Left ventricle myocardium superior (tissue), 1 donor: ENCODE measurements at places on chromosomes 4 and X. TPM values are rescaled to one million over a fixed set of nuclear protein-coding genes. Genes with fewer than 3 reads are reported as not detected.

TMEM271 gene
- total RNA-seq: not detected

NXF2 gene
- not detected for total RNA-seq

CFAP99 gene
- not detected for total RNA-seq

TBC1D19 gene
- 6.5 TPM for total RNA-seq

SSX2B gene
- total RNA-seq: not detected

DNA sequence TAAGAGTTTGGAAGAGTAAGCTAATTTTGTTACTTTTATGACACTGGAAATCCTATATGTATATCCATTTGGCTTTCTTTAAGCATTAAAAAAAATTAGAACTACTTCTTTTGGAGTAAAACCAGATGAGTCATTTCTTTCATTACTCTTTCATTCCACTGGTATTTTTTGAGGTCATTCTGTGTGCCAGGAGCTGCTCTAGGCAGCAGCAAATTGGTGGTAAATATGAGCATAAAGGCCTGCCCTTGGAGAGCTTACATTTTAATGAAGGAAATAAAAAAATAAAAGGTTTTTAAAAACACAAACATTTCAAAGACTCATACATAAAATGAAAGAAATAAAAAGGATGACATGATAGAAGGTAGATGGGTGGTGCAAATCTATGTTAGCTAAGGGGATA lies 37.4 kb downstream of the MID1 start:
- DNase-seq: no peak

DNA sequence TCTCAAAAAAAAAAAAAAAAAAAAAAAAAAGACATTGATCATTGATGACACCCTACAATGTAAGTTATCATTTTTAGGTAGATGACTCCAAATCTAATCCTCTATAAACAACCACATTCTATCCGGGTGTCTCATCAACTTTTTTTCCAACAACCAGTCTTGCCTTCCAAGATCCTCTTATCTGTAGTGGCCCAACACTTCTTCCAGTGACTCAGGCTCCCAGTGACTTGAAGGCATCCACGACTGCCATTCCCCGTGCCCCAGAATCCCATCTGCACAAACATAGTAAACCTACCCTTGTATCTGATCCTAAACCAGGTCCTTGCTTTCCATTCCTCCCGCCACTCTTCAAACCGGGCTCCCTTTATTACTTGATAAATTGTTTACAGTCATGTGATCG lies 15.6 kb upstream of the TSPAN5 start:
- DNase-seq: no peak

DNA sequence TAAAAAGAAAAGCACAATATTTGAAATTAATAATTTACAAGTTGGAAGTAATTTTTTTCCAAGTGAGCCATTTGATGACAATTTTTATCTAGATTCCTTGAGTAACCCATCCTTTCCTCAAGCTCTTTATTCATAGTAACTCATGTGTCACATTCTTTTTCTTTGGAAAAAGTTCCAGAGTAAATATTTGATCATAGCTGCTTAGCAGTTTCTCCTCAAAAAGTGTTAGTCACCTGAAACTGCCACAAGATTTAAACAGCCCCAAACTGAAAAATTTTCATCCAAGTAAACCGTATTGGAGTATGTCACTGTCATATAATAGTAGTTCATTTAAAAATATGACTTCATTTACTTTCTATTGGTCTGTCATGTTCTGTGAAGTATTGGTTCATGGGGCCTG lies 94.6 kb upstream of the CASK start:
- DNase-seq: no peak

- no peak for DNase-seq
Measured at GRCh38 chrX:31038575-31039326, 33.1 kb downstream of the FTHL17 start.

GRCh38 chr4:100422894-100423293 lies 94.9 kb downstream of the EMCN start:
- no peak for DNase-seq

DNA sequence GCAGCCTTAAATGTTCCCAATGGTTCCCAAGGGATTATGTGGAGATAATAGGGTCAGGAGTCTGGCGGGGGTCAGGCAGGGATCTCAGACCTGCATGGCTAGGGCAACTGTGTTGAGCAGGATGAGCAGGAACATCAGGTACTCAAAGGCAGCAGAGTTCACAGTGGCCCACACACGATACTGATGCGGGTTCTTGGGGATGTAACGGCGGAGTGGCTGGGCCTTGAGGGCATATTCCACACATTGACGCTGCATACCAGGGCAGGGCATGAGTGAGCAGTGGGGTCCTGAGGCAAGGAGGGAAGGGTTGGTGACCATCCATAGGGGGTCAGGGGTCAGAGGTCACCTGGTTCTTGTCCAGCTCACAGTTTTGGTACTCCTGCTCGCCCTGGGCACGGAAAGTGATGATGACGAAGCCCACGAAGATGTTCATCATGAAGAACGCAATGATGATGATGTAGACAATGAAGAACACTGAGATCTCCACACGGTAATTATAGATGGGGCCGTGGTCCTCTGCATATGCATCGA lies 15.1 kb upstream of the SYP start:
- DNase-seq: no peak

- no peak for DNase-seq
Measured at GRCh38 chr4:16075061-16075460, 8.8 kb downstream of the PROM1 start.

DNA sequence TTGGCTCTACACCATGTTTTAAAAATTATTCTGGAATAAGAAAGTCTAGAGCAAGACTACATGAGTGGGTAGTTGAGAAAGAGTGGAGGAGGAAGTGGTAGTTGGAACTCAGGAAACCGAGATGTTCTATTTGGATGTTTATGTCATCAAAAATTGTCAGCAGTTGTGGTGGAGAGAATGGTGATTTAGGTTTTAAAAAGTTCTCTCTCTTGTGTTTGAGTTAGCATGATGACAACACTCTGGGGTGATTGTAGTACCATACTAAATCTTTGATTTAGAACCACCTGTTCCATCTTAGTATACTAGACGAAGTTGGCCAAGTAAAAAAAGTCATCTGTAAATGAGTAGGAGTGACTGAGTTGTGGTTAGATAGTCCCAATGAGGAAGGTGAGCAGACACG lies 40.7 kb downstream of the KLHL2 start:
- DNase-seq: no peak
